DMS79 treated with DMSO at 0.1 percent for 48 hours (cell line): ENCODE measurements at places on chromosomes 7 and 10.

DNA sequence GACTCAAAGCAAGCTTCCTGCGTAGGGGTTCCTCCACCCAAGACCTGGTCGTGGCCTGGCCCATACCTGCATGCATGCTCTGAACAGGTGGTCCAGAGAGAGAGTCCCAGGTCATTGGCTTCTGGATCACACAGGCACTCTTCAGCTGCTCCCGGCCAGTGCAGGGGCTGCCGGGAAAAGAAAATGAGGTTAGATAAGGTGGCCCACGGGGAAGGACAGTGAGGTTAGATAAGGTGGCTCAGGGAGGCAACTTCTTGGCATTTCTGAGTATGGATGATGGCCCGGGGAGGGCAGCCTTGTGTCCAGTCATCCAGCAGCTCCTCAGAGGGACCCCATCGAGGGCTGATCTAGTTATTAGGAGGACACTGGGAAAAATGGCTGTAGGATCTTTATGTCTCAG, 87.4 kb downstream of the FRMPD2 start:
- no peak for DNase-seq

GRCh38 chr7:154975984-154976383, 26.9 kb downstream of the PAXIP1 start:
- DNase-seq = no peak

- DNase-seq = no peak
Measured at GRCh38 chr7:137266764-137267163, 76.8 kb downstream of the PTN start.

DNA sequence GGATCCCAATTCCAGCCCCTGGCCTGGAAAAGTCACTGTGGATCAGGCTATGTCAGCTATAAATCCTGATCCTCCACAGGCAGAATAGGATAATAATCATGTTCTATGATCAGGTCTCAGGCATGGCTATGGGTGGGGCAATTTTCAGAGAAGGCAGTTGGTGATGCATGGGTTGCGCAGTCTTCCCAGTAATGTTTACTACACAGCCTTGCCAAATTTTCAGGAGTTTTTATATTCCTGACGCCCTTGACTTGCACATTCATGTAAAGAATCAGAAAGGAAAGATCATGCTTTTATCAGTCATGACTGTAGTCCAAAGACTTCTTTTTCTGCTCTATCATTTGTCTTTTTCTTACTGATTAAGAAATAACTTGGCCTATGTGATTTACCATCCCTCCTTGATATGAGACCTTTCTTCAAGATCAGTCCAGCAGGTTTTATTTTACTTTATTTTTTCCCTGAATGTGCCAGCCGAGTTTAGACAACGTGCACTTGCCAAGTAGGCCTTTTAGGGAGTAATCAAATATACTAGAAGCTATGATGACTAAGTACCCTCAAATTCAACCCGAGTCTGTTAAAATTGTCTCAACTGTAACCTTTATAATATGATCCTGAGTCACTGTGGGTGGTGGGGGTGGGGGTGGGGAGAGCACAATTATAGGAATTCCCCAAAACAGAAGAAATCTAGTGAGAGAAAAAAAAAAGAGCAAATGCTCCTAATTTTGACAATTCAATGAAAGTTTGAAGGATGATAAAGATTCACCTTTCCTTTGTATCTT, 31.9 kb downstream of the ARL4A start:
- DNase-seq = no peak

- DNase-seq = peak; percentile 57
Measured at GRCh38 chr7:27576360-27576944, 86.2 kb downstream of the HIBADH start.

GRCh38 chr7:33050535-33051318, 11.8 kb downstream of the NT5C3A start:
- peak; percentile 38 for DNase-seq

DNA sequence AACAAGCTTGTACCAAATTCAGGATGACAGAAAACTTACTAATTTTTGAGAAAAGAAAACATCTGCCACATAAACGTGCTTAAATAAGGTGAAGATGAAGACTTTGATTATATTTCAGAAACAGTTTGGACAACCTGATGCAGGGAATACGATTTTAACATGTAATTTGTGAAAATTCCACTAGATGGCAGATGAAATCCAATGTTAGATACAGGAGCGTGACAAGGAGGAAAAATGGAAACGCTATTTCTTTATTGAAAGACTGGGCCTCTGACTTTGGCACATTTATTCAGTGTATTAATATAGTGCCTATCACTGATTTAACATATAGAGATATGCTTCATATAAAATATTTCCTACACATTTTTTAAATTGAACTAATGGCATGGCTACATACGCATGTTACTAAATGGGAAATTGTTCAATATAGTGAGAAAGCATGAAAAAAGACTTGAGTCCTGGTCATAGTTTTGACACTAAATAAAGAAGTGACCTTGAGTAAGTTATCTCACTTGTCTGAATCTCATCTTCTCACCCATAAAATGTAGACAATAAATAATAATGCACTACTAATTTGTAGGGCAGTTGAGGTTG, 60.7 kb downstream of the CD36 start:
- peak; percentile 83 for DNase-seq

DNA sequence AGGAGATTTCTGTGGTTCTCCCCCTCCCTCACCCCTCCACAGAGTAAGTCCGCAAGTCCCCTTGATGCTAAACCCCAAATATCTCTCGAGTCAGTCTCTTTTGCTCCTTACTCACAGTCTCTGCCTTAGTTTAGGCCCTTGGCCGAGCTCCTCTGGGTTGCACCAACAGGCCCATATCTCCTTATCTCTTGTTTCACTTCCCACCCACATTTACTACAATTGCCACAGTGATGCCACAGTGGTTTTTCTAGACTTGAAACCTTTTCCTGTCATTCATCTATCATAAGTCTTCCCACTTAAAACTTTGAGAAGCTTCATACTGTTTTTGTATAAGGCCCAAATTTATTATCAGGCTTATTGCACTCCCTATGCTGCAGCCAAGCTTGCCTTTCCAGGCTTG, 23.4 kb upstream of the NME8 start:
- no peak for DNase-seq

GRCh38 chr7:52826515-52827265, 208.7 kb upstream of the POM121L12 start:
- no peak for DNase-seq

DNA sequence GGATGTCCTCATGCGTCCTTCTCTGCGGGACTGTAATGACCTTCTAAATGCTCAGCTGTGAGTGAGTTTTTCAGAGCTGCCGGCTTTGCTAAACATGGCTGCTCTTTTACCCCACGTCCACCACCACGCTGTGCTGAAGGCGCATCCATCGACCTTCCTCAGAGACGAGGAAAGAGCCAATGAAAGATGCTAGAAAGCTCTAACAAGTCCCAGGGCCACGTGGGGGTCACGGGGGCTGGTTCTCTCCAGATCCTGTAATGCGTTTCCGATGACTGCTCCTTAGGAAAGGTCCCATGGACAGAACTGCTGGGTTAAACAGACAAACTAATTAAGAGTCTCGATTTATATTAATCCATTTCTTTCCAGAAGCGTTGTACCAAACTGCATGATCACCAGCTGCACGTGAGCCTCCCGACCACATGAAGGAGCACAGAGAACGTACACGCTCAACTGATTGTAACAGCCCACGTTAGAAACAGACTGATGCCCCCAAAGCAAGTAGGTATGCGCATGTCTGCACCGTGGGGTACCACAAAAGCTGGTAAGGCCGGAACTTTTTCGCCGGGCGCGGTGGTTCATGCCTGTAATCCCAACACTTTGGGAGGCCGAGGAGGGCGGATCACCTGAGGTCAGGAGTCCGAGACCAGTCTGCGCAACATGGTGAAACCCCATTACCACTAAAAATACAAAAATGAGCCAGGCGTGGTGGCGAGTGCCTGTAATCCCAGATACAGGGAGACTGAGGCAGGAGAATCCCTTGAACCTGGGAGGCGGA, 109.6 kb downstream of the TCERG1L start:
- DNase-seq = no peak

DNA sequence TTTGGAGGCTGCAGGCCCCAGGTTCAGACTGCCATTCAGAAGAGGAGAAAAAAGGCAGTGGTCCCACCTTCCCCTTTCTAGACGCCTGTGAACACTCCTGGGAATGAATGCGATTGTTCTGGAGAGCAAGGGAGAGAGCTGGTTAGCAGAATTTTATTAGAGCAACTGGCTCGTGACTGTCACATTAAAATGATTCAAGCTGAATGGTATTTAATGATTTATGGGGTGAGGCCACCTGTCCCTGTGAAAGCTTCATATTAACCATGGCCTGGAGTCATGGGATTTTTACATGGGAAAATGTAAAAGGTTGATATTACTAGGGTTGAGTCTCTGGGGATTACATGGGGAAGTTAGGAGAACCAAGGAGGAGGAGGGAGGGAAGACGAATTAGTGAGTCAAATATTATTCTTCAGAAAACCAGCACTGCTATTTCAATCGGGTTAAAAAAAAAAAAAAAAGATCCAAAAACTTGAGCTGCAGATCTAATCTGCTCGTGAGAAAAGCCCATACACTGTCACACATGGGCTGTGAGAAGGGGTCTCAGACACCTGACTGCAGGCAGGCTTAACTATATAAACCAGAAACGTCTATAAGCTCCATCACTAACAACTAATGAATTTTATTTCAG, 8.3 kb downstream of the CXCL12 start:
- no peak for DNase-seq

GRCh38 chr10:133258066-133258817, 18.4 kb downstream of the ADAM8 start:
- no peak for DNase-seq

DNA sequence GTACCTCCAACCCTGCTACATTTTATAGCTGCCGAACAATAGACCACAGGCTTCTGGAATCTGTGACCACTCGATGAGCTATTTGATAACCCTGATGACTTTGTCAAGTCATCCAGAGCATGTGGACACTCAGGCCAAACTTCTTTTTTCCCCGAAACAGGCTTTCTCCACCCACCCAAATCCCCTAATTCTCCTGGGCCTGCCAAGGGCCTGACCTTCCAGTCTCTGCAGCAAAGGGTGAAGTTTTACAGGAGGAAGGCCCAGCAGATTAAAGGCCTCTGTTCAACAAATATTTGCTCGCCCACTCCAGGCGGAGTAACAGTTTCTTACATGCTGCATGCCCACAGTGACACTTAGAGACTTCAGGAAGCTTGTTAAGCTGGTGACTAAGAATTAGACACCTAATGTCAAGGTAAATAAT, 2.0 kb downstream of the JCAD start:
- DNase-seq = no peak

- DNase-seq = no peak
Measured at GRCh38 chr7:94623820-94624219, 32.1 kb downstream of the SGCE start.

- no peak for DNase-seq
Measured at GRCh38 chr10:111593578-111593977, 516.7 kb downstream of the ADRA2A start.

GRCh38 chr10:37124532-37124931, 866 bp upstream of the ANKRD30A start:
- DNase-seq = no peak

DNA sequence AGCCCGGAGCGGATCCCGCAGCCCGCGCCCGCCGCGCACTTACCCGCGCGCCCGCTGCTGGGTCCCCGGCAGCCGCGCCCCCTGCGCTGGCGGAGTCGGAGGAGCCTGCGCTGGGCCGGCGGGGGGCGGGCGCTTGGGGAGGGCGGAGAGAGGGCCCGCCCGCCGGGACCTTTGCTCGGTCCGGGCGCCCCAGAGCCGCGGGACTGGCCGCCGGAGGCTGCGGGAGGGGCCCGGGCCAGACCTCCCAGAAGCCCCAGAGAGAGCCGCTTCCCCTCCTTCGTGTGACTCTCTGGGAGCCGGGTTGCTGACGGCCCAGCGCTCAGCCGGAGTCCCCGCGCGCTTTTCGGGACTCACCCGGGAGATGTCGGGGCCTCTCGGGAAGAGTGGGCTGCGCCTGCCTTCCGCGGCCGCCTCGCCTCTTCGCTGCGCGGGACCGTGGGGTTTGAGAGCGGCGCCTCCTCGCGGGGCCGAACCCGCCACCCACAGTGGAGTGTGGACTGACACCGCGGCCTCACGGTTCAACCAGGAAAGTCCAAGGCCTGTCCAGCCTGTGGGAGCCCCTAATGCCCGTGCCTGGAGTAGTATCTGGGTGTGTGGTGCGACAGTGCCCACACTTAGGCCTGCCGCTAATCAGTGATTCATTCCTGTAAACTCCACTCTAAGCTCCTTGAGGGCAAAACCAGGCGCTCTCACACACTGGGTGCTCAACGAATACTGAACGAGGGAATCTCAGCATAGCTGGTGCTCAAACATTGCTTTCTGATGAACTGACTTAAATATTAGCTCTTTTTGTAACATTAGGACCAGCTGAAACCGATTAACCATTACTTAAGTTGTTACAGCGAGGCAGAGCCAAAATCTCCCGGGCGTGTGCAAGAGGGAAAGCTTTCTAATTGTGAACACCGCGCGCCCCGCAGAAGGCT, at the start of gene GSDME:
Gene GSDME, minus strand, starts transcription at position 112 of the 923 bp plus-strand sequence. CDS start 7,690 bp downstream, outside the sequence.
- no peak for DNase-seq

DNA sequence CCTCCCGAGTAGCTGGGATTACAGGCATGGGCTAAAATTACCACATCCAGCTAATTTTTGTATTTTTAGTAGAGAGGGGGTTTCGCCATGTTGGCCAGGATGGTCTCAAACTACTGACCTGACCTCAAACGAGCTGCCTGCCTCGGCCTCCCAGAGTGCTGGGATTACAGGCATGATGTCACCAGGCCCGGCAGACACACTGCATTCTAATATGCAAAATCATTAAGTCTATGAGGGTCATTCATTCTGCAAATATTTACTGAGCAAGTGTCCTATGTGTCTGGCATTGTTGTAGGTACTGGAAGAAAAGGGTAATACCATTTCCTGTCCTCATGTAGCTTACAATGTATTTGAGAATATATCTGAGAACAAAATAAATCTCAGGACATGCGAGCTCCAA, 2.7 kb downstream of the PUS7 start:
- DNase-seq = no peak

- peak; percentile 50 for DNase-seq
Measured at GRCh38 chr10:97718659-97719142, 5.2 kb downstream of the MARVELD1 start.
